H54 (cell line): ENCODE measurements at places on chromosomes 2 and 18.

DNA sequence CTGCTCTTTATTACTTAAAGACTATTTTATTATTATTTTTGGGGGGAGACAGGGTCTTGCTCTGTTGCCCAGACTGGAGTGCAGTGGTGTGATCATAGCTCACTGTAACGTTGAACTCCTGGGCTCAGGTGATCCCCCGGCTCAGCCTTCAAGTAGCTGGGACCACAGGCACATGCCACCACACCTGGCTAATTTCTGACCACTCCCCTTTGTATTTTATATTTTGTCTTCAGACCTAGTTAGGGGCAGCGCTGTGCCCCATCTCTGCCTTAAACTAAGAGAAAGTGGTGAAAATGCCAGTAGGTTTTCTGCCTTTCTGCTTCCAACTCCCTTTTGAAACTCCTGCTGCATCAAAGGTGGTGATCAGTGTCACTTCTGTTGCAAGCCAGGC lies 82.5 kb downstream of the LPIN1 start:
- no peak for DNase-seq

- no peak for DNase-seq
Observed at GRCh38 chr2:38200598-38200997, 124.6 kb upstream of the CYP1B1 start.

DNA sequence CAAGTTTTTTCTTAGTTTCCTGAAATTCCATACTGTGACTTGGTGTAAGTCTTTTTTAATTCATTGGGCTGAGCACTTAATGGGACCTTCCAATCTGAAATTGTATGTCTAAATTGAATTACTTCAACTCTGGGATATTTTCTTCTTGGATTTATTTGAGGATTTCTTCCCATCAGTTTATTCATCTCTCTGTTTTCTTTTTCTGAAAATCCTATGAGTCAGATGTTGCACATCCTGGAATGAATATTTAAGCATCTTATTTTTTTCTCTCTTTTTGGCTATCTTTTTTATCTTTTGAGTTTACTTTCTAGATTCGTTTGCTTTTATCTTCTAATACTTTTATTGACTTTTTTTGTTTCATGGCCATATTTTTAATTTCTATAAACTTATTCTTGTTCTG lies 55.4 kb upstream of the ACYP2 start:
- DNase-seq = no peak

- DNase-seq = no peak
Observed at GRCh38 chr2:112001136-112001715, 53.8 kb upstream of the TMEM87B start.

DNA sequence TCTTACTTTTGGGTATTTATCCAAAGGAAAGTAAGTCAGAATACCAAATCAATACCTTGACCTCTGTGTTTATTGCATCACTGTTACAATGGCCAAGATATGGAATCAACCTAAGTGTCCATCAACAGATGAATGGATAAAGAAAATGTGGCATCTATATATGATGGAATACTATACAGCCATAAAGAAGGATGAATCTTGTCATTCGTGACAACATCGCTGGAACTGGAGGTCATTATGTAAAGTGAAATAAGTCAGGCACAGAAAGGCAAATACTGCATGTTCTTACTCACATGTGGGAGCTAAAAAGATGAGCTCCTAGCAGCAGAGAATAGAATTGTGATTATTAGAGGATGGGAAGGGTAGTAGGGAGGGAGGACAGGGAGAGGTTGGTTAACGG lies 34.6 kb downstream of the LCT start:
- DNase-seq = no peak

DNA sequence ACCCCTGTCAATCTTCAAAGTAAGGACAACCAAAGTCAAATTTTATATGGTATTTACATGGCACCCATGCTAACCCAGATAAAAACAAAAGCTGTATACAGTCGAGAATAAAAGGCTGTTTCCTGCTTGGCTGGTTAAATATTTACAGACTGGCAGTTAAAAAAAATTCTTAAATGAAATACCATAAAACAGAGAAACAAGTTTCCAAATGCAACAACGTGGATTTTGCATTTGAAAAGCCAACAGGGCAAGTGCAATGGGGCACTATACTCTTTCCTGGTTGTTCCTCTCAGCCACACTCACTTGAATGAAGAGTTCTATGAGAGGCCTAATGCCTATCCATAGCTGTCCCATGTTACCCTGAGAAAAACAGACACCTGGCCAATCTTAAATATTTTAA lies 6.1 kb upstream of the NR4A2 start:
- no peak for DNase-seq
